ENCODE measurements at places on chromosomes 1 and 21.

GRCh38 chr1:60035921-60036320, 37.6 kb downstream of the C1orf87 start:
- DNase-seq: no peak

GRCh38 chr1:96710708-96711477, 10.7 kb upstream of the PTBP2 start:
- no peak for DNase-seq

- DNase-seq: no peak
These were observed 205.7 kb upstream of the SAMSN1 start for GRCh38 chr21:14751602-14752344.

- no peak for DNase-seq
These were observed 10.5 kb downstream of the TENT5C start for GRCh38 chr1:117616356-117616755.

- DNase-seq: no peak
These were observed 431 bp upstream of the C1orf52 start for GRCh38 chr1:85259912-85260274.

GRCh38 chr1:246875041-246876026, 56.4 kb downstream of the AHCTF1 start:
- peak; percentile 49 for DNase-seq

- DNase-seq: peak; percentile 3
These were observed 64.4 kb downstream of the KCTD3 start for GRCh38 chr1:215631489-215631888.

GRCh38 chr1:94514095-94514727, 27.3 kb downstream of the F3 start:
- no peak for DNase-seq

GRCh38 chr21:41396558-41397075, 29.4 kb upstream of the MX1 start:
- no peak for DNase-seq

DNA sequence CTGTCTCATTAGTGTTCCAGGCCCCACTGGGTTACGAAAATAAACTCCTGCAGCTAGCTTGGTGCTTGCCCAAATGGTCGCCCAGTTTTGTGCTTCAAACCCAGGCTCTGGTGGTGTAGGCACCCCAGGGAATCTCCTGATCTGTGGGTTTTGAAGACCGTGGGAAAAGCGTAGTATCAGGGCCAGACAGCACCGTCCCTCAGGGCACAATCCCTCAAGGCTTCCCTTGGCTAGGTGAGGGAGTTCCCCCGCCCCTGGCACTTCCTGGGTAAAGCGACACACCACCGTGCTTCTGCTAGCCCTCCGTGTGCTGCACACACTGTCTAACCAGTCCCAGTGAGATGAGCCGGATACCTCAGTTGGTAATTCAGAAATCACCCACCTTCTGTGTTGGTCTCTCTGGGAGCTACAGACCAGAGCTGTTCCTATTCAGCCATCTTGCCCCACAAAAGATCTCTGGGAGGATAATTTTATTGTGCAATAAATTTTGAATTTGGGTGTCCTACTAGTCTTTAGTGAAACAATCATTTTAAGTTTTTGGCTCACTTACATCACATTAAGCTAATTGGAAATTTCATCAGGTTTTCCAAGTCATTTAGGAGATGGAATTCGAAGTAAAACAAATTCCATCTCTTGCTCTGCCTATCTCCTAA, 9.4 kb upstream of the SLC25A24 start:
- no peak for DNase-seq

- no peak for DNase-seq
These were observed 24.1 kb downstream of the METTL13 start for GRCh38 chr1:171805395-171806115.

GRCh38 chr1:38474738-38475623, 384.6 kb downstream of the RRAGC start:
- no peak for DNase-seq
